Type B pancreatic cell (in vitro differentiated cells): ENCODE measurements at places on chromosomes 13 and 19. TPM values are rescaled to one million over a fixed set of nuclear protein-coding genes. Genes with fewer than 3 reads are reported as not detected.
A peak's percentile ranks its signal among the peaks of the same experiment; 100 is the strongest.

Gene TEX101
- total RNA-seq = not detected in 2 replicates

GRCh38 chr19:35267353-35267817, 1.4 kb upstream of the USF2 start:
- no peak for DNase-seq

Gene TNFSF9
- total RNA-seq = 1.3 and 3.4 TPM in 2 replicates

Gene EXOC3L2
- 0.60 TPM in 1 of 2 replicates, not detected in the other for total RNA-seq

DNA sequence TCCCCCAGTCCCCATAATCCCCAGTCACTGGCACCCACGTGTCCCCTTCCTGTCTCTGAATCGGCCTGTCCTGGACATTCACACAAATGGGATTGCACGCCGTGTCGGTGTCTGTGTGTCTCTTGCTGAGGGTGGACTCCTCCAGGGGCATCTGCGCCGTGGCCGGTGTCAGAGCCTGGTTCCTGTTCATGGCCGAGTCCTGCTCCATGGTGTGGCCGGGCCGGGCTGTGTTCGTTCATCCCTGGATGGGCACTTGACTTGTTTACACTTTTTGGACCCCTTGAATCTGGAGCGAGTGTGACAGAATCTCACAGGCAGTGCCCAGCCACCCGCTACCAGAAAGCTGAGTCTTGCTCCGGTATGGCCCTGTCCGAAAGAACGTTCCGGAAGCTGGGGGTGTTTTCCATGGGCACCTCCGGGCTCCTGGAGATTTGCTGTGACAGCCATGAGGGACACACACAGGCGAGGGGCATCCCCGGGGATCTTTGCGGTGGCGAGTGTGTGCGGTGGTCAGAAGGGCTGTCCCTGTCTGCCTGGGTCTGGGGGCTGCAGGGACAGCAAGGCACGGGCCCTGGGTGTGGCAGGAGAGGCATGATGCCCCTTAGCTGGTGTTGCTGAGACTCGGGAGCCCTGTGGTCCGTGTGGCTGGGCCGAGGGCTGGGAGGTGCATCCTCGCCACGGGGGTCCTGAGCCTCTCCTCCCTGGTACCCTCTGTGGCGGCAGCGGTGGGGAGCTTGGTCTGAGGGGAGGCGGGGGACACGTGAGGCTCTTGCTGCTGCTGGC, 6.4 kb upstream of the MEX3D start:
- DNase-seq = no peak

GRCh38 chr19:57398868-57399267, 9.2 kb downstream of the ZNF548 start:
- DNase-seq = no peak

Gene TNNT1
- total RNA-seq = 27.6 and 83.1 TPM in 2 replicates

DNA sequence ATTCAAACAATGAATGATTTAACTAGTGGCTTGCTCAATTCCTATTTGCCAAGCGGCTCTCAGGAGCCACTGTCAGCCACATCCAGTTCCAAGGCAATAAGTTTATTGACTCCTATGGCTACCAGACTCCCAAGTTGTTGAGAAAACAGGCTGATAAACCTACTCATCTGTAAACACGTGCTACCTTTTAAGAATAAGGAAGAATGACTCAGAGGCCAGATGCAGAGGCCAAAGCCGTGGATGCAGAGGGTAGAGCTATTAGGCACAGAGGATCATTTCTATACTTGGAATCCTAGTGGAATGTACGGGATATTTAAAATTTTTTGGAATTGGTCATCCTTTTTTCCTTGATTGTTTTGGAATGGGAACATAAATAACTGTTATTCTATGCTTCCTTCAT, 1921.1 kb downstream of the OLFM4 start:
- DNase-seq = no peak

DNA sequence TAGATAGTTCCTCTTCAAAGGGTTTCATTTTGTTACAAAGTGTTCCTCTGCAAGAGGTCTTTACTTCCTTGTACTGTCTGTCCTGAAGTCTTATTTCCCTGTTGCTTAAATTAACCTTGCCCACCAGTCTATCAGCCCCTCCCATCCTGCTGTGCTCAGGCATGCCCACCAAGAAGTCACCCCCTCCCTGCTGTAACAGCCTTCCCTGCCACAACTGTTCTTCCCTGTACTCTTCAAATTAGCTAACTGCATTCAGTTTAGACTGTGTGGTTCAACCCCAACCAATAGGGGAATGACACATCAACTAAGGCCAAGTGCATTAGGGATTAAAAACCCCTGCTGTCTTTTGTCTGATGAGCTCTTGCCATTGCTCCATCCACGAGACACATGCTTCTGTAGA, 34.4 kb upstream of the ZNF562 start:
- no peak for DNase-seq

GRCh38 chr19:52492201-52492993, 35.1 kb upstream of the ZNF808 start:
- peak; percentile 83 for DNase-seq

Gene TGFBR3L
- 1.1 and 2.4 TPM in 2 replicates for total RNA-seq

GRCh38 chr13:40679480-40679985, 13.1 kb upstream of the FOXO1 start:
- DNase-seq = no peak

Gene FCER2
- total RNA-seq = not detected in 2 replicates

- DNase-seq = no peak
These were observed 12.6 kb upstream of the CSNK1A1L start for GRCh38 chr13:37118016-37118415.

- DNase-seq = no peak
These were observed 254.8 kb downstream of the DCT start for GRCh38 chr13:94224670-94225069.

- no peak for DNase-seq
These were observed 136.8 kb downstream of the MIPEP start for GRCh38 chr13:23752111-23753001.

GRCh38 chr13:52845334-52845761, 3.1 kb downstream of the PCDH8 start:
- no peak for DNase-seq

Gene HSD17B14
- 9.4 and 12.9 TPM in 2 replicates for total RNA-seq

DNA sequence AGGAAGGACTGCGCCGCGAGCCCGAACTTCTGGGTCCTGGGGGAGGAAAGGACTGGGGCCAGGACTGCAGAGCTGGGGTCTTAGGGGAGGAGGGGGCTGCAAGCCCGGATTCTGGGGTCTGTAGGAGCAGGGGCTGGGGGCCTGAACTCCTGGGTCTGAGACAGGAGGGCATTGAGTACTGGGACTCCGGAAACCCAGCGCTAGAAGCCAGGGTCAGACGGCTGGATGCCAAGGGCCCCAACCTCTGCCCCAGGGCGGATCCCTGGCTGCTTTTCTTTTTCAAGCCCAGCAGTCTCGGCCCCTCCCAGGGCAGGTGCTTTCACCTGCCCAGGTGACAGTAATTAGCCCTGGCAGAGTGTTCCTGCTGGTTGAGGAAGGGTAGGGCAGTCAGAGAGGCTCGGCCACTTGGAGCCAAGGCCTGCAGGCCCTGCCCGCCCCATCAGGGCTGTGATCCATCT, 2.3 kb downstream of the MYH14 start:
- no peak for DNase-seq

DNA sequence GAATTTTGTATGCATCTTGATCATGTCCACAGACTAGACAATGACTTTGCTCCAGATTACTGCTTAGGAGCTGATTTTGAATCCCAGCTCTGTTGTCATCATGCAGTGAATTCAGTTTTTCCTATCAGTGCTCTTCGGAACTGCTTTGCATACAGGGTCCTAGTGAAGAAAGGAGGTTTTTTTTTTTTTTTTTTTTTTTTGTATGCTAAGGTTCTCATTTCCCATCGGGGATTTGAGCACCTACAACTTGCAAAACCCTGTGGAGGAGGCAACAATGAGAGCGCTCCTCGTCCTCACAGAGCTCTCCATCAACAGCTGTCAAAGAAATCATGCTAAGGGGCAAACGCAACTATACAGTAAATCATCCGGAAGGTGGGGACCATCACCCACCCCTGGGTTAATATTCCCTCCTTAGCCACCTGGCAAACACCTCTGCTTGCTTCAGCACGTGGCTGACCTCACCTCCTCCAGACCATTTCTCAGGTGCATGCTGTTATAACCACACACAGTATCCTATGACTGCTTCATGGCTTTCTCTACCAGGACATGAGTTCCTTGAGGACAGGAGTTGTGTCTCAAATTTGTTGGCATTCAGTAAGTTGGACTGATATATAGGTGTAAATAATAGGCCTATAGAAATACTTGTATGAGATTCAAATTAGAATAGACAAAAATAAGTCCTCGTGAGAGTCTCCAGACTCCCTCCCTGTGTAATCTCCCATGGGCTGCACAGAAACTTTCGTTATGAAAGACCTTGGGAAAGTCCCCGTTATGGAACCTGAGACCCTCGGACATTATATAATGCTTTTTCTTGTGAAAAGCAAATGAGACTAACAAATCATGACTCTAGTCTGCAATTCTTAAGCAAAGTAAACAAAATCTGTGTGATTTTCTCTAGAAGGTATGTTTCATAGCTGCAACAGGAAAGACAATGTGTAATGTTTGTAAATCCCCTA, 113.8 kb downstream of the KATNAL1 start:
- DNase-seq = no peak

DNA sequence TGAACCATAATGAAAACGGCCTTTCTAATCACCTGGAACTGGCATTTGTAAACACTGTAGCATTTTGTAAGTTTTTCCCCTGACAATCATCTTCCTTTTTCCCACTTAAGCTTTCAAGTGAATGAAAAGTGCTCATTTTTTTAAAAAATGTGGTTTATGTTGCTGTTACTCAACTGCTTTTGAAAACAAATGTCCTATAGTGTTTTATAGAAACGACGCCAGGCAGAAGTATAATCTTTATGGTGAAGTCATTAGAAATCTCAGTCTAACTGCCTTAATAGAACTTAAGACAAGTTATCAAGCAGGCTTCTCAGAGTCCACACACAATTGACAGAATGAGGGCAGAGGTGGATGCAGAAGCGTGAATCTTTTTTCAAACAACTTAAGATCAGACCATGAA, 442.3 kb downstream of the KLF12 start:
- DNase-seq = no peak

DNA sequence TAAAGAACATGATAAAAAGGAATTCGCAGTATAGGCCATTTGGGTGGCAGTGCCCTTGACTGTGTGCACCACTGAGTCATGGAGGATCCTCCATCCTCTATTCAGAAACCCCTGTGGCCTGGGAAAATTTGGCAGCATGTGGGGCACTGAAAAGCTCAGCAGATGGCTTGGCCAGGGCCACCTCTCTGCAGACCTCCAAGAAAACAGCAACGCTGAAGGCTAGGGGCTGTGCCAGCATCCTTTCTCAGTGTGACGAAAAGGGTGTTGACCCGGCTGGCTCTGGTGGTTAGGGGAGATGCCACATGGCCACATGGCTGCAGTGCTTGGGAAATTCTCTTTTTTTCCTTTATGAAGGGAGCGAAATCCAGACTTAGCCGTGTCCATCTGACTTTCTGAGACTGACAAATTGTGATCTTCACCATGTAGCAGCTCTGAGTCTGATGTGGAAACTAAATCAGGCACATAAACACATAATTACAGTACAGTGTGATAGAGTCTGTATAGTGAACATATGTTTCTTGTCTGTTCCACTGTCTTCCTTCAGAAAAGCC, 178.0 kb downstream of the KCTD12 start:
- no peak for DNase-seq

- no peak for DNase-seq
These were observed 72.9 kb upstream of the NPAS1 start for GRCh38 chr19:46946611-46947238.

Gene OPA3
- 10.1 and 16.2 TPM in 2 replicates for total RNA-seq

- DNase-seq = no peak
These were observed 1.5 kb upstream of the PNPLA6 start for GRCh38 chr19:7533925-7534480.

GRCh38 chr19:43469160-43469480, 3.7 kb upstream of the LYPD3 start:
- no peak for DNase-seq

DNA sequence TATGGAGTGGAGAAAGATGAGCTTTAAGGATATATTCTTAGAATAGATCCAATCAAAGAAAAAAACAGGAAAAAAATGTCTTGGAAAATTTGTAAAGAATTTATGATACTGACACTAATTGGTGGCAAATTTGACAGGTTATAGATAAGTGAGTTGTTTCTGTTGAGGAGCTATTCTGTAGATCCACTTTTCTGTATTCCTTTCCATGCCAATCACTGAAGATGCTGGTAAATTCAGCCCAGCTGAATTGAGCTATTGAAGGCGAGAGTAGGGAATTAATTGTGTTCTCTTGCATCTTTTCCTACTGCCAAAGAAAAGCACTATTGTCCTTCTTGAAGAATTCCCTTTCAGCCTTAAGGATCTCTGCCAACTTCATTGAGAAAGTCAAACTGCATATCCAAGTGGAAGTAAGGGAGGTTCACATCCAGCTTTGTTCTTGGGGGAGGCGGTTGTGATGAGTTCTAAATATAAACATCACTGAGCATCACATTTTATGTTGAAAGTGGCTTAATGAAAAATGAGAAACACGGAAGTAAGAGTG, 113.1 kb downstream of the PCDH9 start:
- no peak for DNase-seq

Gene PTOV1
- total RNA-seq = 248 and 388 TPM in 2 replicates

- no peak for DNase-seq
These were observed 1.2 kb upstream of the FLT1 start for GRCh38 chr13:28496188-28496564.

GRCh38 chr19:15779756-15780476, 7.5 kb upstream of the OR10H5 start:
- no peak for DNase-seq

Gene KIRREL2
- 3.3 and 3.5 TPM in 2 replicates for total RNA-seq

Gene CGB8
- total RNA-seq = 9.4 TPM in 1 of 2 replicates, not detected in the other

DNA sequence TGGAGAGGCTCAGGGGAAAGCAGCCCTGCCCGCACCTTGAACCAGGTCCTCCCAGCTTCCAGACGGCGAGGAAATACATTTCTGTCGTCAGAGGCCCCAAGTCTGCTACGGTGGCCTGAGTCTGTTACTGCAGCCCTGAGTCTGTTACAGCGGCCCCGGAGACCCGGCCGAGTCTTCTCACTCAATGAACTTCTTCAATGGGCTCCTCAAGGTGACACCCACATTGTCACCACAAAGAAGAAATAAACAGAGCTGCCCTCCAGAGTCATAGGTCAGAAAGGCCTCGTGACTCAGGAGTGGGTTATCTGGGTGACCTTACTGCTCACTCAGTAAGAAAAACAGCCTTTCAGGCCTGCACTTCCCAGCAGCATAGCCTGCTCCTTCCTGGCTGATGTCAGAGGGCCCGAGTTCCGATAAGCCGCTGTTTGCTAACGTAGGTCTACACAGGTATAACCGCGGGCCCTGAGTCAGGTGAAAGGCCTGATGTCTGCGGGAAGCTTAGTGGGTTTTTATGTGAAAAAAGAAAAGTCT, 66.9 kb upstream of the TM9SF2 start:
- no peak for DNase-seq

GRCh38 chr13:74005320-74006157, 128.7 kb downstream of the KLF12 start:
- no peak for DNase-seq

Gene TMEM238
- total RNA-seq = 8.1 and 14.0 TPM in 2 replicates

DNA sequence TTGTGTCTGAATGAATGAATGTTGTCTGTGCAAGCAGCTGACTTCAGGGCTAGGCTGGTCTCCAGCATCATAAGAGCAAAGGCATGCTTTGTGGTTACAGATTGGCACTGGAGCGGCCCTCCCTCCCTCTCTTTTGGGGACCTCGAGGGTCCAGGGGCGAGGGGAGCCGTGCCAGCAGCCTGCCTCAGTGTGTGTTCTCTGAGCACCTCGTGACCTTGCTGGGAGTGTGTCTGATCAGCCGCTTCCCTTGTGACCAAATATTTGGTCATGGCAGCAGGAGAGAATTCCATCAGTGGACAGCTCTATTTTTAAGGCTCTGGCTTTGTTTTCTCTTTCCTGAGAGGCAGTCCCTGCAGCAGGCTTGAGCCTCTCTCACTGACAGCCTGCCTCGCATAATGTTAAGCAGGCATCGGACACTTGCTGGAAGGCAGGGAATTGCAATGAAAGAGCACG, 329.7 kb downstream of the UQCRFS1 start:
- no peak for DNase-seq

Gene DAPK3
- 83.5 and 93.0 TPM in 2 replicates for total RNA-seq

Gene OR10H1
- not detected in 2 replicates for total RNA-seq
